Stimulated activated CD4-positive, alpha-beta T cell treated with anti-CD3 and anti-CD28 coated beads, Interleukin-2, amount 100 ng/mL, for 48 hours (primary cell): ENCODE measurements at places on chromosomes 11 and 22.

DNA sequence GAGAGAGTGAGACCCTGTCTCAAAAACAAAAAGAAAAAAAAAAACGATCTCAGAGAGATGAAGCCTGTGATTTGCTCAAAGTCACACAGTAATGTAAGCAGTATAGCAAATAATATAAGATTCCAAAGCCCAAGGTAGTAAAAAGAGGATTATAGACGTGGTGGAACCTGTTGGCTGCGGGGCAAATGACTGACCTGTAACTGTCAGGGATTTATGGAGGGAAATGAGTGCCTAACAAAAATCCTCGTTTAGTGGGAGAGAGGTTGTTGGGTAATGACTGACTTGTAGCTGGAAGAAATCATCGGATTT lies 723 bp upstream of the CLP1 start:
- no peak for DNase-seq

- no peak for DNase-seq
Observed at GRCh38 chr22:36235585-36235984, 3.7 kb downstream of the APOL2 start.

GRCh38 chr22:46072110-46072881 lies 78.0 kb upstream of the PPARA start:
- DNase-seq: peak; percentile 48

GRCh38 chr11:125916683-125917347 lies 12.5 kb downstream of the DDX25 start:
- no peak for DNase-seq

DNA sequence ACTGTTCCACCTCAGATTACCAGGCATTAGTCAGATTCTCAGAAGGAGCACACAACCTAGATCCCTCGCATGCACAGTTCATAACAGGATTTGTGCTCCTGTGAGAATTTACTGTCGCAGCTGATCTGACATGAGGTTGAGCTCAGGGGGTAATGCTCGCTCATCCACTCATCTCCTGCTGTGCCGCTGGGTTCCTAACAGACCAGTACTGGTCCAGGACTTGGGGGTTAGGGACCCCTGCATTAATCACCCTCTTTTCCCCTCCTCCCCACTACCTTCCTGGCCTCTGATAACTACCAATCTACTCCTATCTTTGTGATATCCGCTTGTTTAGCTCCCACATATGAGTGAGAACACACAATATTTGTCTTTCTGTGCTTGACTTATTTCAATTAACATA lies 83.5 kb upstream of the FSHB start:
- DNase-seq: no peak

GRCh38 chr22:26276529-26277160 lies 107.4 kb downstream of the SEZ6L start:
- DNase-seq: no peak

GRCh38 chr11:22331771-22332170 lies 6.4 kb upstream of the SLC17A6 start:
- DNase-seq: no peak

- DNase-seq: no peak
Observed at GRCh38 chr22:44360668-44361381, 48.1 kb upstream of the SHISAL1 start.

DNA sequence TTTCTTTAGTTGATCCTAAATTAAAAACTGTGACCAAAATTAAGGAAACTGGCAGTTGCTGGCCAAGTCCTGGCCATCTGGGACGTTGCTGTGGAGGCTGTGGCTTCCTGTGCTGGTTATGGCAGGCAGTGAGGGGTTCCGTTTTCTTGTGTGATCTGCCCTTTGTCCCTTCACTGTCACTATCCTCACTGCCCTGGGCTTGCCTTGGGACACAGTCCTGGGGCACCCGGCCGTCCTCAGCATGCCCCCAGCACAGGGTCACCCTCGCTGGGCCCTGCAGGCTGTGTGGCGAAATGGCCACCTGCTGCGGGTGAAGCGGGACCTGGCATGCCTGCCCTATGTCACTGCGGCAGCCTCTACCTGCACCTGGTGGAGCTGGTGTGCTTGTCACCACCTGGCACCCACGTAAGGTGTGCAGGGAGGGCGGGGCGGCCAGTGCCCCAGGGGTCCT lies 52.5 kb upstream of the SLC22A12 start:
- DNase-seq: no peak

DNA sequence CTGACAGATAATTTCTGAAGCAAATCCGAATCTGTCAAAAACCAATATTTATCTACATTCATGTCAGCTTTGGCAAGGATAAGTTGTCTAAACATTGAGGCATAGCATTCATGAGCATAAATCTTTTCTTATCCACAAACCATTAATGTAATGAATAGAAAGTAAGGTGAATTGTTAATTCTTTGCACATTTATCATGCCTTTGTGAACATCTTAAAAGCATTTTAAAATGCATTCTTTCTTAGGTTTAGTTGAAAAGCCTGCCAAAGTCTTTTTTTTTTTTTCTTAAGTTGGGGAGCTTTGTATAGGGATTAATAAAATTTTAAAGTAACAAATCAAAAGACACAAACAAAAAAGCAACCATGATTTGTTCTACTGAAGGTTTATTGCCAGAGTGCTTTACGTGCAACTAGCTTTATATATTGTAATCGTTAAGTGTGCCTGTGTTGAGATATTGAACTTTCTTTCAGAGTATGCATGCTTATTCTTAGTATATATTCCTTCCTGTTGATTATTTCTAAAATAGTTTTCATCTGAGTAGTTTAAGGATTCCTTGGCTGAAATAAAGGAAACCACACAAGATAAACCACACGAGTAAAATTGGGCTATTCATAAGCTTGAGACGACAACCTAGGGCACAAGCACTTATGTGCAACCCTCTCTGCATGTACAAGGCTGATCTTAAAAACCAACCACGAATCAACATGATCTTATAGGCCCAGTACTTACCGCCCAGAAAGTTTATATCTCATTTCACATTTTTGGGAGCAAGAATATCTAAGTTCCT lies 1110.9 kb upstream of the CNTN5 start:
- no peak for DNase-seq

GRCh38 chr11:76209973-76210930 lies 4.0 kb upstream of the WNT11 start:
- no peak for DNase-seq

GRCh38 chr11:79413268-79413667 lies 27.6 kb downstream of the TENM4 start:
- no peak for DNase-seq

DNA sequence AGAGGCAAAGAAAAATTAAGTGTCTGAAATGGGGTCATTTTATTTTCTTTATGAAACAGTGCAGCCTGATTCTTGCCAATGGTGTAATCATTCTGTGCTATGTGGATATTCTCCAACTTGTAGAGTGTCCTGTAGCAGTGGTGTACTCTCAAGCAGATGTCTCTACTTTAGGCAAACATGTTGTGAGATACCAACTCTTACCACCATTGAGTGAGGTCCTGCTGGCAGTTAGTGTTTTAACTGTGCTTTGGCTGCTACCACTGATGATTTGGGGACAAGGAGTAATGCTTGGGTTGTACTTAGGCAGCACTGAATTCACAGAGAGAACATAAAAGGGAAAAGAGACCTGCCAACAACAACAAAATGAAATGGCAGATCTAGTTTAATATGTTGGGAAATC lies 122.5 kb downstream of the APIP start:
- DNase-seq: no peak

GRCh38 chr22:45484742-45485141 lies 17.9 kb upstream of the FBLN1 start:
- DNase-seq: no peak

DNA sequence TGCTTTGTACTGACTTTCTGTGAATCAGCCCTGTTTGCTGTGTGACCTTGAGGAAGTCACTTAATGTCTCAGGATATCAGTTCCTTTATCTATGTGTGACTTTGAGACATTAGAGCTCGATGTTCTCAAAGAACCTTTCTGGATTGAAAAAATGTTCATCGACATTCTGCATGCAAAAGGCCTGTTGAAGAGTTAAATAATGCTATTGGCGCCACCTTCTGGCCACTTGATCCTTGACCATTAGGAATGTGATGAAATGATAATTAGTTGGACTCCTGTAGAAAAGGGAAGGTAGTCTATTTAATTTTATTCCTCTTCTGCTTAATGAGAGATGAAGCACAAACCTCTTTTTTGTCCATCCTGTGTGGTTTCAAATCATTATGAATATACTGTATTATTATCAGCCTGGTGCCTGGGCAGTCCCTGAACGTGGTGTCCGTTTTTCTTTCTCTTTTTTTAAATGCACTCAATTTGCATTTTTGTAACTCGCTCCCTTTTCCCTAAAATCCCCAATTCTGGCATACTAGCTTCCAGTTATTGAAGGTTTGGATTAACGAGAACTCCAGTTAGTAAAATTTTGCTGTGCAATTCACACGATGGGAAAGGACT lies 20.7 kb downstream of the ELF5 start:
- DNase-seq: peak; percentile 56

DNA sequence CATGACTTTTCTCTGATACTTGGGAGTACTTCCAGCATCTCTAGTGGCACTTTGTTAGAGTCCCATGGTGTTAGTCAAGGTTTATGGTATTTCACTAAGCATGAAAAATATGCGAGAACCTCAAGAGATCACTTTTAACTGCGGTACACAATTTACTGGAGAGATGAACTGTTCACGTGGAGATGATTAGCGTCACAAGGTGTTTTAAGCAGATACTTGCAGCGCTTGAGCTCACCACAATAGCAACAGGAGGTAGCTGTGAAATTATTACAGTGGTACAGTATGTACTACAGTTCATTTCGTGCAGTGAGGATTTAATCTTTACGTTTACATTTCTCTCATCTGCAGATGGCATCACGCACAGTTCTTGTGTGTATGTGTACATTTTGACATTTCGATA lies 4.5 kb downstream of the PARVA start:
- DNase-seq: no peak

DNA sequence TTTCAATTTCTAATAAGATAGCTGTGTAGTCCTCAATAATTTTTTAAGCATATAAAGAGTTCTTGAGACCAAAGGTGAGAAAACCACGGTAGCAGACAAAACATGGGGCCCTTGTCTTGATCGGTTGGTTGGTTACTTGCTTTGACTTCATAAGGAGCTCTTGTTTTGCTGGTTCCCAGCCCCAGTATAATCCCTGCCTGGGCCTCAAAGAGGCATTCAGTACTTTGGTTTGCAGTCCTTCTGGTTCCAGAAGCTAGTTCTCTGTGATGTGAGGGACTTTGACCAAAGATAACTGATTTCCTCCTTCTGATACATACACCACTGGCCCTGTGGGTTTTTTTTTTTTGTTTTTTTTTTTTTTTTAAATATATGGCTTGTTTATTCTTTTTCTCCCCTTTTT lies 17.1 kb downstream of the MARK2 start:
- no peak for DNase-seq

DNA sequence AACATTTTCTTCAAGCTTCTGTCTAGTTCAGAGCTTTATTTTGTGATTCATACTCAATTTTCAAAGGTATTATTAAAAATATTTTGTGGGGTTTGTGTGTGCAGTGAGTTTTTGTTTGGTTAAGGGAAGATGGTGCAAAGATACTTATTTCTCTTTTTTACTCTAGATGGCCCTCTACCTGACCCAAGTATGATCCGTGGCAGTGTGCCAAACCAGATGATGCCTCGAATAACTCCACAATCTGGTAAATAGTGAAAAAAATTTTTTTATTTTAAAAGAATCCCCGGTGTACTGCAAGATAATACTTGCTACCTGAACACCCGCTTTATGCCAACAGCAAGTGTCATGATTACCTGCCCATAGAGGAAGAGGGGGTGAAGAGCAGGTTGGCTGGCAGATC lies 54.2 kb downstream of the EP300 start:
- no peak for DNase-seq

- no peak for DNase-seq
Observed at GRCh38 chr11:125147280-125147679, 17.3 kb upstream of the PKNOX2 start.

GRCh38 chr11:1532606-1533341 lies 39.3 kb downstream of the DUSP8 start:
- no peak for DNase-seq

DNA sequence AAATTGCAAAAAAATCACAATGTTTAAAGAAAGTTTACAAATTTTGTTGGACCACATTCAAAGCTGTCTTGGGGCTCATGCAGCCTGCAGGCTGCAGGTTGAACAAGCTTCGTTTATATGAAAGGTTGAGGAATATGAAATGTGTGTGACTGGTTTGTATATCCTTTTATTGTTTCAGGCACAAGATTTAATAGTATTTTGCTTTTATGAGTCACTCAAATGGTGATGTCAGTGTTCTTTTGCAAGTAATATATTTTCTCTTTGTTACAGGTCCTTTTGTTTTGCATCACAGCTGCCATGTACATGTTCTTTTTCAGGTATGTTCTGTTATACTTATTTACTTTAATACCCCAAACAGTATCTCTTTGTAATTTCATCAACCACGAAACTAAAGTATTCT lies 198.6 kb downstream of the TMEM135 start:
- DNase-seq: no peak

DNA sequence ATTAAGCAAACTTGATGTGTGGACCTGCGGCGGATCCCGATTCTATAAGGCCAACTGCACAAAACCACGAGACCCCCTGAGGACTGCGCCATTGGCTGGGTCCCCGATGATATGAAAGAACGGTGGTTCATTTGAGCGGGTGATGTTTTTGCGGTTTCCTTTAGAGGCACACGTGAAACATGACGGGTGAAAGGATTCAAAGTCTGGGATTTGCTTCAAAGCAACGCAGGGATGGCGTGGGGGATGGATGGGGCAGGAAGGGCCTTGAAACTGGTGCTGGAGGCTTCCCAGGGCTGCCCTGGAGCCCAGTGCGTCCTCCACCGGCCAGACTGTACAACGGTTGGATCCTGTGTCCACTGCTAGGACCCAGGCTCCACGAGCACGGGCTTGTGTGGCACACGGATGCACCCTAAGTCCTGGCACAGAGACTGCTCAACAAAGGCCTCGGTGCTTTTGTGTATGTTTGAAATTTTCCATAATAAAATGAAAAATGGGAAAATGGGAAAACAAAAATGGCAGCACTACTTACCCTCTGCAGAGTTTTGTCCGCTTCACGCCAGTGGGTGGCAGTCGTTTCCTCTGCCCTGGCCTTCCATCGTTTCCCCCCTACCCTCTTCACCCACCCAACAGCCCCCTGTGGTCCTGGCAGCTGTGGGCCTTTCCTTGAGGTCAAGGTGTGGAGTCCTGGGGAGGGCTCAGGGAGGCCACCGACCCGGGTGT lies 3.6 kb downstream of the ASCL2 start:
- DNase-seq: no peak

DNA sequence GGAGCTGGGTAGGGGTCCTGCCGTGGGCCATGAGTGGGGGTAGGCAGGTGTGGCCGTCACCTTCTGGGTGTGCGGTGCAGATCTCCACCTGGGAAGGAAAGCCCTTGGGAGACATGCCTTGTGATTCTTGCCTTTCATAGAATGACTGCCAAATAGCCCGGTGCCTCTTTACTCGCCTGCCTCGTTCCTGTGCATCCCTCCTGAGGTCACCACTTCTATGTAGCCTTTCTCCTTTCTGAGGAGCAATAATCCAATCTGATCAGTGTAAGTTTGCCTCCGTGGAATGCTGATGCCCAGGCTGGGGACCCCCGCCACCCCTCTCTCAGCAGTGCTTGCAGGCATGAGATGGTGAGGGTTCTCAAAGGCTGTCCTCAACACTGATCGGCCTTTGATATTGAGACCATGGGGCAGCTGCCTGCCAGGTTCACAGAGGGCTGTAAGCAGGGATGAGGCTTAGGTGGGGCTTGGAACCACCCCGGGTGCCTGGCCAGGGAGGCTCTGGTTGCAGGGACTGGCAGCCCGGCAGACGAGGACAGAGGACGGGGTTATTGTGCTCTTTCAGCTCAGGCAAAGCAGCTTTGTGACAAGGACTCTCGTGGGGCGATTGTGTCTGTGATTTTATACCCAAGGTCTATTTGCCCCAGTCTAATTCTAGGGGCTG lies 86.1 kb upstream of the WNT7B start:
- DNase-seq: no peak
